Stimulated activated CD4-positive, alpha-beta T cell treated with anti-CD3 and anti-CD28 coated beads, Interleukin-12 subunit alpha, Interleukin-12 subunit beta, amount 100 ng/mL, for 4 hours (primary cell): ENCODE measurements at places on chromosomes 3 and 15.

DNA sequence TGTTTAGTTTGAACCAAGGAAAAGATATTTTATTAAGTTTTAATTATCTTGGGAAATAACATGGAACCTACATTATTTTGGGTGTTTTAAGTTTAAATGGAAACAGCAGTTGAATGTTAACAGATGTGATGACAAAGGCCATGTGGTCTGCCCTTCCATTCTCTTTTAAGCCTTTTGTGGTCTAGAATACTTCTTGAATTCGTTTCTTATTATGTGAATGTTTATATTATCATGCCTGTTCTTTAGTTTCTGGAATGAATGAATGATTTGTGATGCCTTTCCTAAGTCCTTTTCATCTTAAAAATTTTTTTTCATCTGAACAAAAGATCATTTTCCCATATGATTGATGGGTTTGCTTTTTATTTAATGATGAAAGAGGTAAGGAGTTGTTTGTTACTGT, 44.6 kb downstream of the SNRK start:
- DNase-seq, result no peak

- DNase-seq, result no peak
These were observed 2.2 kb downstream of the LTF start for GRCh38 chr3:46462511-46462910.

DNA sequence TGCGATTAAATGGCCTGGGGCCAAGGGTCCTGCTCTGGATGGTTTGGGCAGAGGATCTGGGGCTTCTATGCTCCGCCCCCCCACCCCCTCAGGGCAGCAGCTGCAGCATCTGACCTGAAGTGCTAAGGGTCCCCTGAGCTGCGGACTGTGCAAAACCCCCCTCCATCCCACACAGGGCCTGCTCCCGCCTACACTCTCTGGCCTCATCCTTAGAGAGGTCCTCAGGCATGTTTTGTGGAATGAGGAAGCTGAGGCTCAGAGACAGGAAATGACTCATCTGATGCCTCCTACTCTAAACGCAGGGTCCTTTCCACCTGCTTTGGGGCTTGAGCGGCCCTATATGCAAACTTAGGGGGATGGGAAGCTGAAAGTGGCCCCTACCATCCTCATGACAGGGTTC, 59.5 kb upstream of the CTSH start:
- DNase-seq, result no peak

- DNase-seq, result no peak
These were observed 57.3 kb upstream of the PLXNA1 start for GRCh38 chr3:126925411-126926171.

DNA sequence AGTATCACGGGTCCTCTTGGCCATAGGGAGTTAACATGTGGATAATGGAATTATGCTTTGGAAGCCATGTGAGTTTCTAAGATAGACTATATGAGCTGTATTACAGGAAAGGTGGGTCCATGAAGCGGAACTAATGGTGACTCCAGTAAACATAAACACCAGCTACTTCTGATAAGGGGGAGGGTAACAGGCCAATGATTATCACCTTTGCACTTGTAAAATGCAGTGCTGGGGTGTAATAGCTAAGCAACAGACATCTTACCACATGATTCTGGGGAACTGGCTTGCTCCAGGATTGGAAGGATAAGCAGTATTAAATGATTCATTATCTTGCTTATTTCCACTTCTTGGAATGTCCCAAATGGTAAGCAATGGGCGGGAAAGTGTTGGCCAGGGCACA, 61.4 kb upstream of the CD47 start:
- DNase-seq, result no peak

- no peak for DNase-seq
These were observed 44.6 kb upstream of the POU1F1 start for GRCh38 chr3:87320756-87321626.

- no peak for DNase-seq
These were observed 75.5 kb downstream of the TOP2B start for GRCh38 chr3:25589104-25589782.

- DNase-seq, result no peak
These were observed 166.6 kb downstream of the RAB11A start for GRCh38 chr15:66035901-66036300.

- no peak for DNase-seq
These were observed 73.6 kb upstream of the SNTN start for GRCh38 chr3:63578858-63579257.

- no peak for DNase-seq
These were observed 112.2 kb upstream of the PLXNA1 start for GRCh38 chr3:126870608-126871210.

DNA sequence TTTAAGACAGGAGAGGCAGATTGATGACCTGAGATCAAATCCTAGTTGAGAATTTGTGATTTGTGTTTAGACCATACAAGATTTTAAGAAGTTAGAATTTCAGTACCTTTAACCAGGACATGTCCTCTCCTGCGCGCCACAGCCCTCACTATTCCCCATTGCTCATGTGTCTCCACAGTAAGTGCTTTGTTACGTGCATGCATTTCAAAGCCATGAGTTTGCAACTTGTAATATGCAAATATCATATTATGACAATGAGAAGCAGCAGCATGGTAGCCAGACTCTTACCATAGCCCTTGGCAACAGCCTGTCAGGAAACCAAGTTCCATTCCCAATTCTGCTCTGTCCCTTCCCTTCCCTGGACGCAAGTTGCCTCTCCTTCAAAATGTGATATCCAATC, 73.3 kb upstream of the ATP13A5 start:
- DNase-seq, result no peak

DNA sequence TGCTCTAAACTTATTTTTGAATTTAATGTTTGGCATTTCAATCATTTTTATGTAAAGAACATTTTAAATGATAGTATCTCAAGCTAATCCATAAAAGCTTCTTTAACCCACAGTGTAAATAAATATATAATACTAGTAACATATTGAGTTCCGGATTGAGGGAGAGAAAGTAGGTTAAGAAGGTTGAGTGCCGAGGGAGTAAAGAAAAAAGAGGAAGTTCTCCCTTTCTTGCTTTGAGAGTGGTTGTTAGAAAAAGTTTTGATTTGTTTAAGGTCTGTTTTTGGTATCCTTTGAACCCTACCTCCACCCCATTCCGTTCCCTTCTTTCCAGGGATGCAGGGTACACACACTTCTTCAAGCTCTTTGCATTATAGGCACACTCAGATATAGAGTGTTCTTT, 130.8 kb downstream of the VPS8 start:
- DNase-seq, result no peak

DNA sequence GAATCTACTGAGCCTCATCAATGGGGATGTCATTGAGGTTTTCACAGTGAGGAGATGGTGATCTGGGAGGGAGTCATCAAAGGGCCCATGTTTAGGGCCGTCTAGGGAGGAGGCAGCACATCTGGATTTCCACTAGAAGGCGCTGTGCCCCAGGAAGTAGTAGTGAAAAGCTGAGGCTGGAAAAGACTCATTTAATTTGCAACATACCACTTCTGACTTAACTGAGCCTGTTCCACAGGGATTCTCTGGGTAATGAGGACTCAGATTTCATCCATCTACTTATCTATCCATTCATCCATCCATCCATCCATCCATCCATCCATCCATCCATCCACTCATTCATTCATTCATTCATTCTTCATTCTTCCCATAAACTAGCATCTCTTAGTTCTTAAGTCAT, 17.4 kb upstream of the SHF start:
- DNase-seq, result peak; percentile 50

DNA sequence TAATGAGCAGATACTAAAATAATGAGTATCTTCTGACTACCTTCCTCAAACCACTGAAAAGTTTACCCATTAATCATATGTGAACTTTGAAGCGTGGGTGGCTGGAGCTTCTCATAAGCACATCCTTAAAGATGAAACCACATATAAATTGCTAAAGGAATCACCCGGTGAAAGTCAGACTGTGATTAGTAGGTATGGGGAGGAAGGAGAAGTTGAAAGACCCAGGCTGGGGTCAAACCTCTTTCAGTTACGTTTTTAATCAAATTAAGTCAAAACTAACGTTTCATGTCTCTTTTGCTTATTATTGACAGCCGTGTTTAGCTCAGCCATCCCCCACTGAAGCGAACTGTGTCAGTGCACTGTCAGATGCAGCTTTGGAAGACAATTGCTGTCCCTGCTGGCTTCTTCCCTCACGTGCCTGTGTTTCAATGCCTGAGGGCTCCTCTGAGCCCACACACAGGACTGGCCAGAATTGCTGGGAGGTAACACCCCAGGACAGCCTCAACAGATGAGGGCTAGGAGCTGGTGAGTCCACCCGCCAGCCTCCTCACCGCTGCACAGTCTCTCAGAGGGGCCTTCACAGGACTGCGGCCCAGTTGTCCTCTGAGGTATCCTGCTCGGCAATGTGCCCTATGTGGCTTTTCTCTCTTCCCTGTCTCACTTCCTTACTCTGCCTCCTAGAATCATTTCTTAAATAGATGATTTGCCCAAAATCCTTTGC, 29.3 kb upstream of the SH3BP5 start:
- peak; percentile 38 for DNase-seq

- DNase-seq, result no peak
These were observed 799.7 kb downstream of the CADM2 start for GRCh38 chr3:85758442-85758841.

- DNase-seq, result no peak
These were observed 30.3 kb downstream of the CPN2 start for GRCh38 chr3:194320744-194321243.

GRCh38 chr3:69590111-69590510, 149.2 kb upstream of the MITF start:
- no peak for DNase-seq

DNA sequence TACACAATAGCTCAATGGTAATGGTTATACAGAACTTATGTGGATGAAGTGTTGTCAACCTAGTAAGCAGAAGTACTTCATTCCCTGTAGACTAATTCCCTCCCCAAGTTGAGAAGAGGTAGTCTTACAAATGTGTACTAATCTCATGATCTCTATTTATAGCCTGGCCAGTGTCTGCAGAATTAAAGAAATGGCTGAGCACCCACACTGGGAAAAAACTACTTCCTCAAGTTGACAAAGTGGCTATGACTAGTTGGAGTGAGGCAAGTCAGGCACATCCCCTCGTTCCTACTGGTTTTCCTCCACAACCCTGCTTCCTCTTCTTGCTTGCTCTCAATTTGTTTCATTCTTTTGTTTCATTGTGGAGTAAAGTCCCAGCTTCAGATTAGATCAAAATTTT, 566.7 kb upstream of the ZNF717 start:
- DNase-seq, result no peak

GRCh38 chr3:171260466-171260865, 199.7 kb downstream of the TNIK start:
- no peak for DNase-seq

GRCh38 chr15:55151631-55152030, 45.1 kb downstream of the RSL24D1 start:
- no peak for DNase-seq

DNA sequence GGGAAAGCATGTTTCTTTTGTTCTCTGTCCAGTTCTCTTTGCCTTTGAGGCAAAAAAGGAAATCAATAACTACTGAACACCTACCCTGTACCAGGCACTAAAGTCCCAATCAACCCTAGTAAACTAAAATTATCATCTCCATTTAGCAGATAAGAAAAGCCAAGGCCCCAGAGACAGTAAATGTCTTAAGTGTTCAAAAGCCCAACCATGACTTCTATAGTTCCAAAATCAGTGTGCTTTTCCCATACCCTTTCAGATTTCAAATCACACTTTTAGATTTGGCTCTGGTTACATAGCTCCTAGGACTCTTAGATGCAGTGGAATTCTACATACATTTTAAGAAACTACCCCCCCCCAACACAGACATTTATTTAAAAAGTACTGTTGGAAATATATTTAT, 63.5 kb downstream of the UACA start:
- DNase-seq, result no peak

DNA sequence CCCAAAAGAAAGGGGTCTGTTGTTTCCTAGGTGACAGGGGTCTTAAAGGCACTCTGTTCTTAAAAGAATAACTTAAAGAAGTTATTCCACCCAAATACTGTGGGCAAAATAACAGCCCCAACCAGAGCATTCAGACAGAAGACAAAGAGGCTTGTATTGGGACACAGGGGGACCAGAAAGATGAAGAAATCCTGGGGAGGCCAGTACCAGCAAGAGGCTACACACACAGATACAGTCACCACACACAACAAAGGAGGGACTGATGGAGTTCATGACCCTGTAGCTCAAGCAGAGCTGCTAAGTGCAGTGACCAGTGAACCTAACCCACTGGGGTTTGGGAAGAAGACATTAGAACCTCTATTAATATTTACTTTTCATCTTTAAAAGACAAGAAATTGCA, 59.0 kb downstream of the MTHFS start:
- DNase-seq, result no peak

- no peak for DNase-seq
These were observed 10.7 kb downstream of the H1-8 start for GRCh38 chr3:129553719-129554118.

GRCh38 chr15:51754267-51754666, 2.9 kb downstream of the TMOD2 start:
- no peak for DNase-seq

DNA sequence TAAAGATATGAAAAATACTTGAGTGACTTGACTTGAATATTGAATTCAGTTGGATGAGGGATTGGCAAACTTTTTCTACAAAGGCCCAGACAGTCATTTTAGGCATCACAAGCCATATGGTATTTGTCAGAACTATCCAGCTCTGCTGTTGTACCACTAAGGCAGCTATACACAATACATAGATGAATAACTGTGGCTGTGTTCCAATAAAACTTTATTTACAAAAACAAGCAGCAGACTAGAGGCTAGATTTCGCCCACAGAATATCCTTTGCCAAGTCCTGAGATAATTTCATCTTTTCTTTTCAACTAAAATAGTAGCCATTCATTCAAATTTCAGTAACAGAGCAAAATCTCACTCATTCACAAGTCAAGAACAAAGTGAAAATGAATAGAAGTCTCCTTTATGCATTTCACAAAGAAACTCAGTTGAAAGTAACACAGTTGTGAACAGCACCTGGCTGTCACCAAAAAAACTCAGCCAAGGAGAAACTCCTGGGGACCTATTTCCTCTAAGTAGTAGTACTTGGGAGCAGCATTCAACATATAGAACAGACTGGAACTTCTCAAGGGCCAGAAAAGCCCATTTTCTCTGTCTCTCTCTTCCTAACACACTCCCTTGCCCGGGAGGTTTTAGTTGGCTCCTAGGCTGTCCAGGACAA, 56.3 kb downstream of the OSBPL10 start:
- no peak for DNase-seq

GRCh38 chr15:29379647-29380046, 110.0 kb upstream of the NSMCE3 start:
- DNase-seq, result no peak

DNA sequence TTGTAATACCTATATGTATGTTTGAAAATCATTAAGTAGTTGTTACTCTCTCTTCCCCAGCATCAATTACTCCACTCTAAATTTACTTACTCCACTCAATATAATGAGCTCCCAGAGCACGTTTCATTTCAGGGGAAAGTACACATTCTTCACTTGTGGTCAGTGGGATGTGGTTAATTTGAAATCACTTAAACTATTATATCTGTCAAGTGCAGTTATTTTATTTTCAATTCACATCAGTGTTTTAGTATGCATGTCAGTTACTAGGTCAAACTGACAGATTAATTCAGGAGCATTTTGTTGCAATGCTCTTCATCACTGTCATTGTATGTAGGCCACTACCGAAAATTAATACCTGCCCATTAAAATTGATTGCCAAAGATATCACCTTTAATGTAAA, 376.1 kb downstream of the ZIC4 start:
- DNase-seq, result no peak

- DNase-seq, result no peak
These were observed 85.7 kb upstream of the MYZAP start for GRCh38 chr15:57505949-57506391.

GRCh38 chr3:49422379-49423248, at the start of gene AMT:
Gene AMT (minus strand): TSS chr3:49422473. CDS start chr3:49422450, 23 bp downstream.
- no peak for DNase-seq
